GM13976 (cell line): ENCODE measurements at places on chromosomes 11 and 22.

- peak; percentile 94 for DNase-seq
Measured at GRCh38 chr22:19717691-19718455, 3.6 kb downstream of the SEPTIN5 start.

GRCh38 chr11:79971255-79971654 is 530.4 kb upstream of the TENM4 start:
- DNase-seq, result no peak

- DNase-seq, result peak; percentile 86
Measured at GRCh38 chr22:19756288-19757128, 4.1 kb upstream of the TBX1 start.

DNA sequence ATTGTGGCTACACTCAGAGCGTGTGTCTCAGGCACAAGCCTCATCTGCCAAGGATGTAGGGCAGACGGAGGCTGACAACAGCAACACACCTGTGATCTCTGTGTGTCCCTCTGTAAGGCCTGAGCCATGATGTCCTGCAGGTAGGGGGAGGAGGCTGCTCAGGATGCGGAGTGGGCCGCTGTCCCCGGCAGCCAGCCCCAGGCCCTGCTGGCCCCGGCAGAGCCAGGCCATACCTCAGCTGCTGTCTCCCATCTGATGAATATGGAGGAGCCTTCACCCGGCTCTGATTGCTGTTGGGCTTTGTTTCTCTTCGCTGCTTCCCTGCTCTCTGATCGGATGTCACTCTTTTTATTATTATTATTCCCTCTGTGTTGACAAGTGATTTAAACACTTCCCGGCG is 83.6 kb upstream of the NCAM1 start:
- no peak for DNase-seq

DNA sequence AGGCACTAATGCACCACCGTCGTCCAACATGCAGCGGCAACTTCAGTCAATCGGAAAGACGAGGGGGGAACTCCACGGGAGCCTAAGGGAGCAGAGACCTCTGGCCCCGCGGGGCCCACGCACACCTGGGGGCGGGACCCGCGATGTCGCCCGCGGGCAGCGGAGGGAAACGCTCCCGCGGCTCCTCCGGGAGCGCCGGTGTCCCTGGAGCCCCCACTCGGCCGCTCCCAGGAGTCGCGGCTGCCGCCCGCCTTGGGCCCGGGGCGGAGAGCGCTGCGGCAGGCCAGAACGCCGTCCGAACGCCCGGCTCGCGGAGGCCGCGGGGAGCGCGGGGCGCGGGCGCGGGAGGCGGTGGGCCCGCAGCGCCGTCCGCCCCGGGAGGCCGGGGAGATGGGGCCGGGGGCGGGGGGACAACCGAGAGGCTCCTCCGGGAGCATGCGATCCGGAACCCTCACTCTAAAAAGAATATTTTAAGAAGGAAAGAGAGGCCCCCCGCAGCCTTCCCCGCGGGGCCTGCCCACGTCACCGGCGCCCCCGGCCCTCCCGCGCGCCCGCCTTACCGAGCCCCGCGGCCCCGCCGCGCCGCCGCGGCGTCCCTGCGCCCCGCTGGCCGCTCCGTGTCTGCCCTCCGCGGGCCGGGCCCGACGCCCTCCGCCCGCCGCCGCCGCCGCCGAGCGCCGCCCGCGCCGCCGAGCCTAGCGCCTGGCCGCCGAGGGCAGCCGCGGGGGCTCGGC is 86.6 kb upstream of the ARHGAP32 start:
- DNase-seq, result peak; percentile 34
